Kidney epithelial cell (primary cell): ENCODE measurements at places on chromosomes 13 and 19.

DNA sequence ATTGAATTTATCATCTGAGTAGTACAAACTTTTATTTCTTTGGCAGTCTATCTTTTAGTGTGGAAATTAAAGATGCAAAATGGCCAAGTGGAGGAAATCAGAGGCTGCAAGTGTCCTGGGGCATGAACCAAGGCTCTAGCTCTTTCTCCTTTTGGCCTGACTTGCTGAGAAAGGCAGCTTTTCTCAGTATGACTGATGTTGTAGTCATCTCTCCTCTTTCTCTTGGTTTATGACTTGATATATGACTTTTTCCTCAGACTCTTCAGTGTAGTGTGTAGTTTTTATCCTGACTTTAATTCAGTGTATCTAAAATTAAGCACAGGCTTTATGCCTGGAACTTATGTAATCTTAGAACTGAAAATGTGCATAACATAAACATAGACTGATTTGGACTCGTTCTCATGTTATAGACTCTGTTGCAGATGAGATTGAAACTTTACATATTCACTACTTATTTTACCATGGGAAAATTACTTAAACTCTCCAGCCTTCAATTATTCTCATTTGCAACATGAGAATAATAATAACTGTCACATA lies 65.7 kb downstream of the SLITRK5 start:
- no peak for DNase-seq

DNA sequence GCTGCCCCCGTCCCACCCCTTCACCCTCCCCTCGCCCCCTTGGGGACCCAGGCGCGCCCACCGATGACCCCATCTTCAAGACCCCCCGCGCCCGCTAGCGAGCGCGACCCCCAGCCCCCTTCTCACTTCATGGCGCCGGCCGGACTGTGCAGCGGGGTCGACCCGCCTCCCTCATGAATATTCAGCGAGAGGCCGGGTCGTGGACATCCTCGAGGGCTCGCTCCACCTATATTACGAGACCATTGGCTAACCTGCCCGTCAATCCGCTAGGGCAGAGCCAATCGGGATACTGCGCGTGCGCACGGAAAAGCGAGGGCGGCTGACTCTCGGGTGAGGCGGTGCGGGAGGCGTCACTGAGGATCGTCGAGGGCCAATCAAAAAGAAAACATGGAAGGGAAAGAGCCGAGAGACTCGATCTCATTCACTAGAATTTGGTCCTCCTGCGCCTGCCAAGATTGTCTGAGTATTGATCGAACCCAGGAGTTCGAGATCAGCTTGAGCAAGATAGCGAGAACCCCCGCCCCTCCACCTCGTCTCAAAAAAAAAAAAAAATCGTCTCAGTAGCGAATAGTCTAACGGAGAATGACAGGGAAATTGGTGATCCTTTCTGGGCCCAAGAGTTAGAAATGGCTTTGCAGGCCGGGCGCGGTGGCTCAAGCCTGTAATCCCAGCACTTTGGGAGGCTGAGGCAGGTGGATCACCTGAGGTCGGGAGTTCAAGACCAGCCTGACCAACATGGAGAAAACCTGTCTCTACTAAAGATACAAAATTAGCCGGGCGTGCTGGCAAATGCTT lies at the start of gene ERCC2:
Gene ERCC2, minus strand, starts transcription at position 164 of the 795 bp plus-strand sequence. Its CDS starts 33 bp downstream, at position 131.
- peak; percentile 70 for DNase-seq

GRCh38 chr13:98298599-98298998 lies 121.5 kb upstream of the RNF113B start:
- DNase-seq = no peak

GRCh38 chr19:46898731-46899130 lies 37.9 kb downstream of the ARHGAP35 start:
- DNase-seq = no peak

DNA sequence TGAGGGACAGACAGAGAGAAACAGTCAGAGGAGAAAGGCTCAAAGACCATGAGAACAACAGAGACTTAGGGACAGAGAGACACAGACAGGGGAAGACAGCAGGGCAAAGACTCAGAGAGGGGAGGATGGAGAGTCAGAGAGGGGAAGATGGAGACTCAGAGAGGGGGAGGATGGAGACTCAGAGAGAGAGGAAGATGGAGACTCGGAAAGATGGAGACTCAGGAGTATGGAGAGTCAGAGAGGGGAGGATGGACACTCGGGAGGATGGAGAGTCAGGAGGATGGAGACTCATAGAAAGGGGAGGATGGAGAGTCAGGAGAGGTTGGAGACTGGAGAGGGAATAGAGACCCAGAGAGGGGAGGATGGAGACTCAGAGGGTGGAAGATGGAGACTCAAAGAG lies 689 bp downstream of the SPACA6 start:
- DNase-seq = no peak

DNA sequence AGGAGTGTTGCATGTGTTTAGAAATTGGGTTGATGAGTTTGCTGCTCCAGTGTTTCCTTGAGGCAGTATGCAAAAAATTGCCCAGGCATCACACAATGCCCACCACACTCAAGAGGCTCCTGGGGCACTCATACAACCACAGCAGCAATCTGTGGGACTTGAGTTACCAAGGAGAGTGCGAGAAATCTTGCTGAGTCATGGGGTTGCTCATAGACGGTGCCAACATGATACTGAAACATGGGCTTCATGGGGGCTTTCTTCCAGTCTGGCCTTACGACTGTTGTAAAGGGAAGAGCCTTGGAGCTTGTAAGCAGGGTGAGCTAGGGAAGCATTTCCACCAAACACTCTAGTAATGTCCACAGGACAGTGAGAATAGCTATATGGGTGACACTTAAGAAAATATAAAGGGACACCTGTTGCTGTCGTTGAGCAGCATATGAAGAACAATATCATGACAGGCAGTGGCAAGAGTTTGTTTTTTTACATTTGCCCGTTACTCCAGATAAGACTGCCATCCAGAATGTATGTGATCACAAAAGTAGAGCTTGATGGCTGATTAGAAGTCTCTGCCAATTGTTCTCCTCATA lies 1237.4 kb downstream of the UQCRFS1 start:
- no peak for DNase-seq

GRCh38 chr19:6069268-6069791 lies 41.0 kb downstream of the RFX2 start:
- no peak for DNase-seq

- DNase-seq = no peak
Observed at GRCh38 chr19:3024870-3025548, 4.1 kb downstream of the TLE2 start.

- no peak for DNase-seq
Observed at GRCh38 chr19:15115762-15116615, 8.8 kb downstream of the SYDE1 start.

DNA sequence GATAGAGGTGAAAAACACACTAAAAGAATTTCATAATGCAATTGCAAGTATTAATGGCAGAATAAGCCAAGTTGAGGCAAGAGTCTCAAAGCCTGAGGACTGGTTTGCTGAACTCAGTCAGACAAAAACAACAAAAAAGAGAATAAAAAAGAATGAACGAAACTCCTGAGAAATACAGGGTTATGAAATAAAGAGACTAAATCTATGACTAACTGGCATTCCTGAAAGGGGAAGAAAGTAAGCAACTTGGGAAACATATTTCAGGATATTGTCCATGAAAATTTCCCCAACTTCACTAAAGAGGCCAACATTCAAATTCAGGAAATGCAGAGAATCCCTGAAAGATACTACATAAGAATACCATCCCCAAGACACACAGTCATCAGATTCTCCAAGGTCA lies 47.8 kb downstream of the UBL3 start:
- DNase-seq = no peak
